NCI-H524 (cell line): ENCODE measurements at places on chromosomes 12 and 14.

DNA sequence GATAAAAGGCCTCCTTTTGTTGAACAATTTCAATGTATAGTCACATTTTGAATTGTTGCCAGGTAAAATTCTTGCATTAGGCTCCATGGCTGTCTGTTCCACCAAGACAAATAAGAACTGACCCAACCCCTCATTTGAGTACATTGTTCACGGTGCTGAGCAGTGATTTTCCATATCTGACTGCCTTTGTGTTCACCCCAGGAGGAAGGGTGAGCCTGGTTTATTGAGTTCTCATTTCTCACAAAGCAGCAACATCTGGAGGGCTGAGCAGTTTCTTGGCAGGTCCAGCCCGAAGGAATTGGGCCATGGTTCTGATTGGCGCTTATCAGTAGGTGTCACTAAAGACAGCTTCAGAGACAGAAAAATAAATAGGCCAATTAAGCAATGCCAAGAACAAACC lies 149.1 kb downstream of the BMP4 start:
- DNase-seq: no peak

GRCh38 chr12:67456431-67456901 lies 187.3 kb downstream of the CAND1 start:
- peak; percentile 17 for DNase-seq

DNA sequence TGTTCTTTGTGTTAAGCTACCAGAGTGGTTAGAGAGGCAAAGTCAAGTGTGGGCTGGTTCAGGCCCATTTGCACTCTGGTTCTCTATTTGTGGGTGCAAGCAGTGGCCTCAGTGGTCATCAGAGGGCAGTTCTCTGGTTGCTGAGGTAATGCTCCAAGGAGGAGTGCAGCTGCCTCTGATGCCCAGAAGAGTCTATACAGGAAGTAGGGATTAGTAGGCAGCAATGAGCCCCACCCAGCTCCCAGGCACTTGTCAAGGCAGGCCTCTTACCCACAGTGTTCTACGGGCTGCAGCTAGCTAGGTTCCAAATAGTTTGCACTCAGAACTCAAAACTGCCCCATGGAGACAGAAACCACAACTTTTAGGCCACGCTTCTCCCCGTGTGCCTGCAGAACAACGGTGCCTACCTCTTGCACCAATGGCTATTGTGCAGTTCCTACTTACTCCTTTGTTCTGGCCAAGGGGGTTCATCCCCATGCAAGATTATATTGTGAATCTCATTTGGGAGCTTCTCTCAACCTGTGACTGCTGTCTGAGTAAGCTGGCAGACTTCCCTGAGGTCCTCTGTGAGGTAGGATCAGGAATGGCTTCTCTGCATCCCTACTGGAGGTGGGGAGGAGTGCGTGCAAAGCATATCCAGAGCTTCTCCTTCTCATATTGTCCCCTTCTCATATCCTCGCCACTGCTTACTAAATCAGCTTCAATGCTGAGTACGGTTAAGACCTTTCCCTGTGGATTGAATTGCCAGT lies 410.3 kb upstream of the LMO3 start:
- no peak for DNase-seq

DNA sequence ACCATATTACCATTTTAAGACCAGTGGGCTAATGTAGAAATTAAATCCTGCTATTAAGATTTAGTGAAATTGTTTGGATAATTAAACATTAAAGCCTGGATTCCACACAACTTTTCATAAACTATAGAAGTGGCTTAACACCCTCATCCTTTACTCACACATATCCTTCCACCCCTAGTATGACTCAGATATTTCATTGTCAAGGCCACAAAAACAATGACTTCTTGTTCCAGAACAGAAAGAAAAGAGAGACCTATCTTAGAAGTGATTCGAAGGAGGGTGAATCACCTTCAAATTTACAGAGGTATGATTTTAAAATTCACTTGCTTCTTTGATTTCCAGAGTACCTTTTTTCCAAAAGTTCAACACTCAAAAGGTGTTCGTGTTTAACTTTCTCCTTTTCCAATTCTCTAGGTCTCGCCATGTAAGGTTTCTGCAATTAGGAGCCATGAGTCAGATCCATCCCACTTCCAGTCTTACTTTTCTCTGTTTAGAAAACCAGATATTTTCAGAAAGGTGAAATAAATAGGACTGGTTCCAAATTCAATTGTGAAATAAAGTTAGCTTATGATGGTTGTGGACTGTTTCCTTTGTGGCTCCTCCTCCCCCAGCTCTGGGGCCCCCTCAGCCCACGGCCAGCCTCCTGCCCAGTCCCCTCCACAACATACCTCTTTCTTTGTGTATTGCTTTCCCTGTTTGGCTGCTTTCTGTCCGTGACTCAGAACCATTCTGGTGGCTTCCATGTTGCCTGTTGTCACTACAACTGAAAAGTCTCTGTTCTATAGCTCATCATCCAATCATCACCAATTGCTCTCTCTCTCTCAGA lies 24.6 kb upstream of the MGP start:
- DNase-seq: no peak

DNA sequence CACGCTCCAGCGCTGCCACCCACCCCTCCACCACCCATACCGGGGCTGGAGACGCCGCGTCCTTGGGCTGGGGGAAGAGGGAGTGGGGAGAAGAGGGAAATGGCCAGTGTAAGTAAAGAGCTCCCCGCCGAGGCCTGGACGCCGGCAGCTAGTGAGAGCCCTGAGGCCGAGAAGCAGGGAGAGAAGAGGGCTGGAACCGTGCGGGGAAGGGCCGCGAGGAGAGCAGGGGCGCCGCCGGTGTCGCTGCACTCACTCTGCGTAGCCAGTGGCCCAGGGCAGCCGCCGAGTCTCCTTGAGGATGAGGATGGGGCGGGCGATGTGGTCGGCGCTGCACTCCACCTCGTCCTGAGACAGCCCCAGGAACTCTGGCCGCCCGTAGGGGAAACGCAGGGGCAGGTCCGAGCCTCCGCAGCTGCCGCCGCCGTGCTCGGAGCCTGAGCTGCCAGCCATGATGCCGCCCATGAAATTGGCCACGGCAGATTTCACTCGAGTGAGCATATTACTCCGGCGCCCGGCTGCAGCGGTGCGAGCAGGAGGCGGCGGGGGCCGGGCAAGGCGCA lies 631 bp downstream of the PPM1H start:
- peak; percentile 36 for DNase-seq

DNA sequence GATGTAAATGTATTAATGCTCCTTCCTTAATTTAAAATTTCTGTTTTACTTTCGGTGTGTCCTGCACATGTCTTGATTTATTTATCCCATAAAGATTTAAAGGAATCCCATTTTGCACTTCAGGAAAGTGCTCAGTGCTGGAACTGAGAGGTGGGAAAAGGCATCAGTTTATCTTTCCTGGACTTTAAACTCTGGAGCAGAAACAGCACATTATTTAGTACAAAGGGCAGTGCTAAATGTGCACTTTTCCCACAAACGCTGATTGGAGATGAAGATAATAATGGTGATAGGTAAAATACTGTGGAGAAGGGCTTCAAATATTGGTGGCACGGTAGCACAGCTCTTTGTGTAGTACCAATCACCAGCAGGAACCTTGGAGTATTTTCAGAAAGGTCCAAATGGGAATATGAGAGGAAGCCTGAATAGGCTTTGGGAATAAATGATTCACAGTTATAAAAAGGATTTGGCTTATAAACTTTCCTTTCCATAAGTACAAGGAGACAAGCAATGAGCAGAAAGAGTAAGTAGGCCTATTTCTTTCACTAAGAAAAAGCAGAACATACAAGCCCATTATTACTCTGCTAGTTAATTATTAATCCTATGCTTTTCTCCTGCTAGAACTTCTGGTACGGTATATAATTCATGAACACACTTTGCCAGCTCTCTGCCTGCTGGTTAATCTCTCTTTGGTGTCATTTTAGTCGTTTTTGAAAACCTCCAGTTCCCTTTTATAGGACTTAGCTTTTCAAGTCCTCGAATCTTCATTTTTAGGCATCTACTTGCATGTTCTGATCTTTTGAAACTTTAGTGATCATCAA lies 58.3 kb downstream of the SLC15A5 start:
- no peak for DNase-seq

- DNase-seq: peak; percentile 94
These were observed 219.1 kb downstream of the PHLDA1 start for GRCh38 chr12:75812271-75813018.

DNA sequence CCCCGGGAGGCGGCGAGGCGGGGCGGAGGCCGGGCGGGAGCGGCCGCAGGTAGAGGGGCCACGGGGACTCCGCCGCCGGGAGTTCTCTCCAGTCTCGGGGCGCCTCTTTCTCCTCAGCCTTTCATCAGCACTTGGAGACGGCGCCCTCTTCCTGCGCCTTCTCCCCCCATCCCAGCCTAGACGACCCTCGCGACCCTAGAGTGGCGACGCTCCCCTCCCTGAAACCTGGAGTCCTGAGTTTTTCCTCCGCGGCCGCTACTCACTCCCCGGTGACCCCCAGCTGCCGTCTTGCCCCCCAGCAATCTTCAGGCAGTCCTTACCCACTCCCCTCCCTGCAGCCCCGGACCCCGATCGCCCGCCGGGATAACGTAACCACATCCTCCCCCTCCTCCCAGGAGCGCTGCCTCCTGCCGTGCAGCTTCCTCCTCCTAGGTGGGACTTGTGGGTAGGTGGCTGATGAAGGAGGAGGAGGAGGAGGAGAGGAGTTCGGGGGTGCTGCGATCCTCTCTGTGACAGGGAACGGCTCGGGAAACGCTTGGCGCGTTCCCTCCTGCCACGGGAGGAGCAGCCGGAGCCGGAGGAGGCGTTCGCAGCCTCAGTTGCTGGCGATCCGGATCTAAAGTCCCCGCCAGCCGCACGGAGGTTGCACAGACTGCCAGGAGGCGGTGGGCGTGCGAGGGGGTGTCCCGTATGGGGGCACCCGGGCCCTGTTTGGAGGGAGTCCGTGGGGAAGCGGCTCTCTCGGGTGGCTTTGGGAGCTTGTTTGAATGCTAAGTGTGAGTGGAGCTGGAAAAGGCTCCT lies 891 bp downstream of the PLEKHA5 start:
- peak; percentile 47 for DNase-seq
